NCI-H446 (cell line): ENCODE measurements at places on chromosomes 7 and 10.

GRCh38 chr7:39526666-39527065 is 39.5 kb upstream of the YAE1 start:
- no peak for DNase-seq

DNA sequence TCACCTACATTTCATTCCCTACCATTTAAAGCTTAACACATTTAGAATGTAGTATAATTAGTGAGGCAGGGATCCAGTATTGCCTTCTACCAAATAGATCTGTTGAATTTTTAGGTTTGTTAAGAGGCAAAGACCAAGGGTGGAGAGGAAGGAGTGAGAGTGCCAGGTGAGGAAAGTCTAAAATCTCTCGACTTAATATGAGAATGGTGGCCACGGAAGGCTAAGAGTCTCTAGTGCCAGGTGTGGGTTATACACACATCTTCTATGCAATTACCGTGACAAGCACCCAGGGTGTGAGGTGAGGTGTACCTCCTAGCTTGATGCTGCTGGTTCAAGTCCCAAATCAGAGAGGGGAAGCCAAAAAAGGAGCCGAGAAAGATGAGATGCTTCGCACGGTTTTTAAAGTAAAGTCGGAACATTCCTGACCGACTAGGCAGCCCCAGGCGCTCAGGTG is 439 bp downstream of the IQUB start:
- no peak for DNase-seq

GRCh38 chr7:148579366-148579765 is 11.2 kb upstream of the C7orf33 start:
- DNase-seq, result no peak

- no peak for DNase-seq
Observed at GRCh38 chr7:134357486-134357885, 40.8 kb upstream of the SLC35B4 start.

- peak; percentile 87 for DNase-seq
Observed at GRCh38 chr7:151426441-151426903, 13.5 kb downstream of the CRYGN start.

DNA sequence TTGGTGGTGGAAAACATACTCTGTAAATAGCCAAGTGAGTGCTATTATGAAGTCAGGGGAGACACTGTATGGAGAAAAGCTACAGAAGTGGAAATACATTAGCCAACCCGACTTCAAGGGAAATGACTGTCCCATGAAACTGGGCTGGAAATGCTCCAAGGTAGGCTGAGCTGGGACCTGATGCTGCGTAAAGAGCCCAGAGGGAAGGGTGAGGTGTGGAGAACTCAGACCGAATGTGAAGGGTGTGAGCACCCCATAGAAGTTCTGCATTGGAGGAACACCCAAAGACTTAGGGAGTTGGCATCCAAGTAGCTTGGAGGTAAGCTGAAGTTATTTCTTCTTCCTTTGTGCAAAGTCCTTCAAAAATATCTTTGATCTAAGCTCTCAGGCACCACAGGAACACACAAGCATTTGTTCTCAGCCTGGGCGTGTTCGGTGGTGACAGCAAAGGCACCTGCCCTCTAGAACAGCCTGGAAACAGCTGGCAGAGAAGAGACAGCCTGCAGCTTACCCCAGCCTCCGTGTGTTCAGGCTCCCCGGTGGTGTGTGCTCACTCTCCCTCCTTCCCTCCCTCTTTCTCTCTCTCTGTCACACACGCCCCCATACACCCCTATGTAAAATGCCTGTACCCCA is 19.1 kb upstream of the GJD4 start:
- no peak for DNase-seq

DNA sequence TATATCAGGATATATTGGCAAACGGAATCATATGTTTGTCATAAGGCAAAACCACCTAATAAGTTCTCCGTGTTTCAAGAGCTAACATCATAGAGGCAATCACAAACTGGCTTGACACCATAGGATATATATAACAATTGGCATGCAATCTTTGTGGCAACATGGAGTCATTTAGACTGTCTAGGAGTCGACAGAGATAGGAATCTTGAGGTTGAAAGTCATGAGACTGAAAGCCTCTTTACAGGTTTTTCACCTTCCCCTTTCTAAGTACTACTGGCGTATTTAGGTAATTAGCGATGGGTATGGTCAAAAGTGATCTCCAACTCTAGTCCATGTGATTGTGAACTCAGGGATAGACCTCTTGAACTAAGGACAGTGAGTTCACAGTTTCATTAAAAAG is 63.7 kb downstream of the THSD7A start:
- no peak for DNase-seq

DNA sequence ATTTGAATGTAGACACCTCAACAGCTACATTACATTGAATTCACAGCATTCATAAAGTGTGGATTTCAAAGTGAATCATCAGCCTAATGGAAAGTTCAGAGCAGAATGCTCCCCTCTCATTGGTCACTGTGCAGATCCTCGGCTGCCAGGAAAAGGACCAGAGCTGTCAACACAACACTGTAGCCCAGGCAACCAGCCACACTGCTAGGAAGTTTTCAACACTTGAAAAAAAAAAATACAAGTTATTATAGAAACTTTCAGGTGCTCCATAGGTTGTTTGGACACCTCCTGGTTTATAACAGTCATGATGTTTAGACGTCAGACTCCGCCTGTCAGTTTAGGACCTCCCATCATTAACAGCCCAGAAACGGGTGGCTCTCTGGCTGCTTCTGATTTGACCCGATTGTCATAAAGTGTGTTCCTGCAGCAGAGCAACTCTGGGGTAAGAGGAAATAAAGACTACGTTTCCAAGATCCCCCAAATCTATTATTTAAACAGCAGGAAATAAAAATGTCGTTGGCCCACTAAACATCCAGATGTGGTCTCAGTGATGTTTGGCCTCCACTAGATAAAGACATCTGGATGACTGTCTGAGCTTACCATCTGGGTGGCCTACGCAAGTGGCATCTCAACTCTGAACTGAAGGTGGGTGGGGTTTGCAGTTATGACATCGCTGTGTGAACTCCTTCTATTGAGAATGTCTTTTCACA is 117.4 kb downstream of the CABCOCO1 start:
- no peak for DNase-seq

DNA sequence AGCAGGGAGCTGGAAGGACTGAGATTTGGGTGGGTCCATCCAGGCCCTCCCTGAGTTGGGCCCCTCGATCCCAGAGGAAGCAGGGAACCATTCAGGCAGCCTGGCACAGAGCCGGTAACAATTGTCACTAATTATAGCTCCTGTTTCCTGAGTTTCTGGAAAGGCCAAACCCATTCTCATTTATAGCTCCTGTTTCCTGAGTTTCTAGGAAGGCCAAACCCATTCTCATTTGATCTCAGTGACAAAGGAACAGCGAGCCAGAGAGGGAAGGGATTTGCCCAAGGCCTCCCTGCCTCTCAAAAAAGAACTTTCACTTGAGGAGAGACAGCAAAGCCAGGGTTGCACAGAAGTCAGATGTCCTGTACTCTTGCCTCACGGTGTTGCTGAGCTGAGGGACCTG is 521.9 kb downstream of the TYW1 start:
- no peak for DNase-seq

GRCh38 chr10:33669904-33670303 is 335.4 kb upstream of the NRP1 start:
- DNase-seq, result no peak

DNA sequence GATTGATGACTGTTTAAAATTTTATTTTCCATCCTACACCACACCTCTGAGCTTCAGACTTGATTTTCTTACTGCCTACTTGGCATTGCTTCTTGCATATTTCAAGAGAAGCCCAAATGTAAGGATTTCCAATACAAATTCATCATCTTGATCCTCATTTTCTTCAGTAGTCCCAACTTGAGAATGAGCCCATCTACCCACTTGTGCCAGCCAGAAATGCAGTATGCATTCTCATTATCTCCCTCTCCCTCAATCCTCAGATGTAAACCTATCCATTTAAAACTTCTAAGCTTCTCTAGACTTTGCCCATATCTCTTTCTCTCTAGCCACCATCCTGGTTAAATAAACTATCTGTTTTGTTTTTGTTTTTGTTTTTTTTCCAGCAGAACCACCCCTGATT is 22.4 kb upstream of the EGFR start:
- DNase-seq, result no peak

GRCh38 chr7:68783684-68784083 is 814.6 kb upstream of the AUTS2 start:
- DNase-seq, result no peak

DNA sequence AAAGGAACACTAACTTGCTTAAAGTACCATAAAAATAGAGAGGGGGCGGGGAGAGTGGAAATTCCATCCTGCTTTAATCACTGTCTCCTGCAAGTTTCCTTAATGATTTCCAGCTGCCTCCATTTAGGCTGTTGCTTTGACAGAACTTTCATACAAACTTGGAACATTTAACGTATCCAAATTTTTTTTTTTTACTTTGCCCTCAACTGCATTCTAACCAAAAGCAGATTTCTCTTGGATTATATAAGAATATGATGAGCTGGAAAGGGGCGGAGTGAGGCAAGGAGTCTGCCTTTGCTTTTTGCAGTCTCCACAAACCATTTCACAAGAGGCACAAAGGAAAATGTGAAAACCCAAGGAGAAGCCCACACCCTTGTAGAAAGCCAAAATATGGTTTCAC is 46.6 kb upstream of the COL1A2 start:
- no peak for DNase-seq

DNA sequence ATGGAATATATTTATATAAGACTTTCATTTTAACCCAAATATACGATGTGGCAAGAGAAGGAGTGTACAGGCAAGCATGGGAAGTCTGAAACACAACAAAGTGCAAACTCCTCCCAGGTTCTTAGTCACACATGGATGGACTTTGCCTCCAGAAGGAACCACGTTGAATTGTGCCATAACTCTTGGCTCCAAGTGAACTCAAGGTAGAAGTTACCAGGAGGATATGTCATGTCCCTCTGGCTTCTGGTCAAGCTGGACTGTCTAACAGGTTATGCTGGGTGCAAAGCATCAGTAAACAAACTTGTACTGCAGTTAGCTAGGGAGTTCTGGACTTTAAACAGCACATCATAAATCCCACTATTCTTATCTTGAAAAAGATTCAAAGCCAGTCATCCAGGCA is 328.3 kb upstream of the TEX47 start:
- DNase-seq, result no peak

GRCh38 chr7:4724648-4725013 is 42.5 kb downstream of the FOXK1 start:
- DNase-seq, result no peak

DNA sequence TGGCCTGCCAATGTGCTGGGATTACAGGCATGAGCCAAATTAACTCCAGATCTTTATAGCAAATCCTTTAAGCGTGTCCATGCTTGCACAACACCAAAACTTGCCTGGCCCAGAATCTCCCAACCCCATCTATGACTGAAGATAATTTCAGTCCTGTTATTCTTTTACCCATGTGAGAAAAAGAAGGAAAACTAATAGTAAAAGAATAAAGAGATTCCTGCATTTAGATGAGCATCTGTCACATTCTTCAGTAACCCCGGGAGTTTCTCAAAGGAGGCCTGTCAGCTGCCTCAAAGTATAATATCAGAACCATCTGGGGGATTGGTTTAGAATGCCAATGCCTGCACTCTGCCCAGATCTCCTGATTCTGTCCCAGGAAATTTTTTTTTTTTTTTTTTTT is 158.1 kb upstream of the KMT2E start:
- DNase-seq, result peak; percentile 33

DNA sequence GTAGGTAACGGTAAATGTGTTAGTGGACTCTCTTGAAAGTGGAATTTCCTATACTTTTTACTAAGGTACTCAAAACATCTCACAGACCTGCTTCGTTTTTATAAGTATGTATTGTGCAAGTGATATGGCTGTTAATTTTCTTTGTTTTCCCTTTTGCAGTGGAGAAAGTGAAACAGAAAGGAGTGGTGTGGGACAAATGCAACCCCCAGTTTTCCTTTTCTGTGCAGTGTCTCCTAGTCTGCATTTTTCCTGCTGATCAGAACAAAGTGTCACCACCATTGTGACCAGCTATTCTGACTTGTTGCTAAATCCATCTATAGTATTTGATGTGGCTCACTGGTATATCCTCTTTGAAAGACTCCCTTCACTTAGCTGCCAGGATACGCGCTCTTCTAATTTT is 410.0 kb downstream of the EXOC4 start:
- no peak for DNase-seq
